ENCODE measurements at places on chromosomes 6 and 20. TPM values are rescaled to one million over a fixed set of nuclear protein-coding genes. Genes with fewer than 3 reads are reported as not detected.

GRCh38 chr20:3869839-3870634, 19.1 kb upstream of the PANK2 start:
- no peak for DNase-seq

DNA sequence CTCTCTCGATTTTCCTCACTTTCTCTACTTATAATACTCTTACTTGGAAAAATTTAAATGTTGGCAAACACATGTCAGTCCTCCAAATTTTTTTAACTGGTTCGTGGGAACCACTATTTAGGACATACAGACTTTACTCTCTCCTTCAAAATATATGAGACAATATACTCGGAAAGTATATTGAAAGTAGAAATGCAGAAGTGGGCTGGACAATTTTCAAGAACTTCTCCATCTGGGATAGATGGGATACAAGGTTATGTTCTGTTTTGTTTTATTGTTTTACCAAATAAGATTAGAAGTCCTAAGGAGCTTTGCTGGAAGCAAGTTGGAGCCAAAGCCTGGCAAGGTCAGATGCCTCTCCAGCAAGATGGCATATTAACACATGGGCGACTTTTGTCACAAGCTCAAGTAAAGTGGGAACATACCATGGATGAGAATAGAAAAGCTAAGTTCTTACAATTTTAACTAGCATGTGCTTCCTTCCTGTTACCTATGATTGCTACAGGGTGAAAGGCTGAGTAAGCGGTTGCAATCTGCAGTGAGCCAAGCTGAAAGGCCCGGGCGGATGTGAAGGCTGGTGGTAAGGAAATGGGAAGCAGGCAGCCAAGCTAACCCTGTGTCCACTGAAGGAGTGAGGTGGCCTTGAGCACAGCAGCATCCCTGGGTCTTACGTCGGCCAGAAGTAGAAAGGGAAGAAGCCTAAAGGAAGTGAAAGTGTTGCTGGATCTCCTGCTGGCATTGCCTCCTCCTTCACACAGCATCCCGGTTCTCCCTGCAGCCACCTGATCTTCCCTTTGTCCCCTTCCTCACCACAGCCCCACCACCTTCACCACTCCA, 7.1 kb downstream of the MAP3K5 start:
- DNase-seq, result no peak

GRCh38 chr6:4804095-4804494, 27.9 kb downstream of the CDYL start:
- DNase-seq, result no peak

DNA sequence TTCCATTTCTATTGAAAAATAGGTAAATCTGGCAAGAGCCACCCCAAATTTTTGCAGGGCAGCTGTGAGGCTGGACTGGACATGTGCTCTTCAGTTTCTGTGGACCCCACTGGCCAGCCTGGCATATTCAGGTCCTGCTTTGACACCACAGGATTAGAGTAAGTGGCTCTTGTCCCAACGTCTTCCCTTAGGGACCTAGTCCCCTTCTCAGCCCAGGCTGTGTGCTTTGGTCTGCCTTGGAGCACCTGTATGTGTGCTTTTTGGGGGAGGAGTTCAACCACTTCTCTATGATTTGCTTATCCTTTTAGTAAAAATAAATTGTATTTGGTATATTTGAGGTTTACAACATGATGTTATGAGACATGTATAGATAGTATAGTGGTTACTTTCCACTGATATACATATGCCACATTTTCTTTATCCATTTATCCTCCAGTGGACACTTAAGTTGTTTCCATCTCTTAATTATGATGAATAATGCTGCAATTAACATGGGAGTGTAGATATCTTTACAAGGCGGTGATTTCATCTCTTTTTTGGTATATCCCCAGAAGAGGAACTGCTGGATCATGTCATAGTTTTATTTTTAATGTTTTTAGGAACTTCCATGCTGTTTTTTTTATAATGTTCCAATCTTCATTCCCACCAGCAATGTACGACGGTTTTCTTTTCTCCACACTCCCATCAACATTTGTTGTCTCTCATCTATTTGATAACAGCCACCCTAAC, 167.8 kb upstream of the UST start:
- no peak for DNase-seq

DNA sequence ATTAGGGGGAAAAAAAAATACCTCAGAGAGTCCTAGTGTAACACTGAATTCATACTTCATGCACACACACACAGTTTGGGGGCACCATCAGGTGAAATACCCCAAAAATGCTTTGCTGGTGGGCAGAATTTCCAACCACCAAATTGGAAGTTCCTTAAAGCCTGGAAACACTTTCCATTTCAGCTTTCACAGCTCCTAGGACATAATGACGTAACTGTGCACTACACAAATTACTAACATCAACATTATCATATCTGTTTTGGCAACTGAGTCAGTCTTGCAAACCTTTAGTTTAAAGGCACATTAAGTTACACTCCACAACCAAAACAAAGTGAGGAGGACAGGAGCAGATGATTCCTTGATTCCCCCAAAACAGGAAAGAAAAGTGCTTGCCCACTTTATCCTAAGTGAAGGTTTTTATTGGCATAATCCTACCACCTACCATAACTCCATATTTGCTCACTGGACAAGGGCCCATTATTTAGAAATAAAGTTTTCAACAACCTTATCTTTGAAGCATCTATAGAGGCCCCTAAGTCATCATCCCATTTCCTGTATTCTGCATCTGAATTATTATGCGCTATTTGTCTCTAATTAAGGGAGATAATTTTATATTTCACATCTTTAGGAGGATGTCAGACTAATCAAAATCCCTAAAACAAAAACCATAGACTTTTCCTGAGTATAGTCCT, 3.4 kb downstream of the MBOAT1 start:
- DNase-seq, result no peak

GRCh38 chr6:132256457-132256856, 144.8 kb downstream of the MOXD1 start:
- DNase-seq, result no peak

DNA sequence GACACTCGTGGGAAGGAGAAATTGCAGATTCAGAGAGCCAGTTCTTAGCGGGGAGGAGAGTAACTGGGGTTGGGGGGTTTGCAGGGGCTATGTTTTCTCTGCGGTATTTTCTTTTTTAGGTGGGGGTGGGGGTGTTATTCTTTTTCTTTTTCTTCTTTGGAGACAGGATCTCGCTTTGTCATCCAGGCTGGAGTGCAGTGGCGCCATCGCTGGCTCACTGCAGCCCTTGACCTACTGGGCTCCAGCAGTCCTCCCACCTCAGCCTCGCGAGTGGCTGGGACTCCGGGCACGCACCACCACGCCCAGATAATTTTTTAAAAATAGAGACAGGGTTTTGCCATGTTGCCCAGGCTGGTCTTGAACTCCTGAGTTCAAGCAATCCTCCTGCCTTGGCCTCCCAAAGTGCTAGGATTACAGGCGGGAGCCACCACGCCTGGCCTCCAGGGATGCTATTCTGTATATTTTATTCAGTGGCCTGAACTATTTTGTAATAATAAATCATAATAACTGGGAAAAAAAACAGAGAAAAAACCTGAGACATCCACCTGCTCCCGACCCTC, 57.3 kb downstream of the UBE2V1 start:
- no peak for DNase-seq

DNA sequence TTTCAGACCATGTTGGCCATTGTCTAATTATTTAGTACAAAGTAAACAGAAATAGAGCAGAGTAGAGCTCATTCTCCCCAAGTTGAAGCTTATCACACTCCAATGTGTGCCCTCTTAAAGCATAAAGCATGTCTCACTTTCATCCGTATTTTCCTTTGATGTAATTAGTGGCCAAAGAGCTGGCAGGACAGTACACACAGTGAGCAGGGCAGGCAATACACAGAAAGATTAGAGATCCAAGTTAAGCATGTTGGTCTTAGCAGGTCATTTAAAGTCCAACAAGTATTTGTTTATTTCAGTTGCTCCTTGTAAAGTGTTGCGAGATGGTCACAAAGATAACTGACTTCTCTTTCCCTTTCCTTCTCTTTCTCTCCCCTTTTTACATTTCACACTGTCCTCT, 47.2 kb downstream of the RFX6 start:
- DNase-seq, result no peak

- DNase-seq, result no peak
These were observed 45.8 kb downstream of the TOP1 start for GRCh38 chr20:41074441-41074840.

DNA sequence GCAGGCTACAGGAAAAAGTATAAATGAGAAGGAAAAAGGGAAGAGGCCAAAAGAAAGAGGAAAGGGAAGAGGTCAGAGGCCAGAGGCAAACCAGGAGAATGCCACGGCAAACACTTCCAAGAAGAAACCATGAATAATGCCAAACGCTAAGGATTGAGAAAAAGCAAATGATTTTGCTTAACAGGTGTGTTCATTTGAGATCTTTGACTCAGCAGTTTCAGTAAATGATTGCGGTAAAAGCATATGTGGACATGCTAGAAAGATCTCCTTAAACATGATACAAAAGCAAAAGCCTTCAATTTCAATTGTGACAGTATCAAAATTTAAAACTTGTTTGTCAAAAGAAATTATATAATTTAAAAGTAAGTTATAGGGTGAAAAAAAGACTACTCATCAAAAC, 70.6 kb downstream of the UBE3D start:
- no peak for DNase-seq

DNA sequence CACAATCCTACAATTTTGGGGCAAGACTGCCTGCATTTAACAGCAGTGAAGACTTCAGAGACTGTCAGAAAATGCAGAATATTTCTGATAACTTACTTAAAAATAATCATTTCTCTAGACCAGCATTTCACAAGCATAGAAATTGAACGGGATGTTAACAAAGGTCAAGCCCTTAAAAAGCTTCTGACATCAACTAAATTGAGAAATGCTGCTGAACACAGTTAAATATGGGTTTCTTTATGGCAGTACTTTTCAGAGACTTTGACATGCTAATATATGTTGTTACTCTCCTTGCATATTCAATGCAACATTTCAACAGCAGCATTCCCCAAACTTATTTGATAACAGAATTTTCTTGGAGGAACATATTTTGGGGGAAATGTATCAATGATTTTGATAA, 84.5 kb downstream of the KIF13A start:
- no peak for DNase-seq

DNA sequence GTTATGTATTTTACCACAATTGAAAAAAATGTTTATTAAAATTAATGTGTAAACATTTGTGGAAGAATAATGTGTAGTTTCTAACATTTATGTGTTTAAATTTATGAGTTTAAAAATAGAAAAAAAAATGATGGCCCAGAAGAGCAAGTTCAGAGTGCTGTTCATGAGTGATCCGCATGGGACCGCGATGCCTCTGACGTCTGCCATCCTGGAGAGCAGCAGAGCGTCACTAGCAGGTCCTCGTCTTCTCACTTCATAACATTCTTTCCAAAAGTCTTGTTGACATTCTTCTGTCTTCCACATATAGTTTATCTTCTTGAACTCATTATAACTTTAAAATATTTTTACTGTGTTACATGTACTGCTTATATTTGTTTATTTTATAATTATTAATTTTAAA, 15.5 kb downstream of the BTNL2 start:
- no peak for DNase-seq

DNA sequence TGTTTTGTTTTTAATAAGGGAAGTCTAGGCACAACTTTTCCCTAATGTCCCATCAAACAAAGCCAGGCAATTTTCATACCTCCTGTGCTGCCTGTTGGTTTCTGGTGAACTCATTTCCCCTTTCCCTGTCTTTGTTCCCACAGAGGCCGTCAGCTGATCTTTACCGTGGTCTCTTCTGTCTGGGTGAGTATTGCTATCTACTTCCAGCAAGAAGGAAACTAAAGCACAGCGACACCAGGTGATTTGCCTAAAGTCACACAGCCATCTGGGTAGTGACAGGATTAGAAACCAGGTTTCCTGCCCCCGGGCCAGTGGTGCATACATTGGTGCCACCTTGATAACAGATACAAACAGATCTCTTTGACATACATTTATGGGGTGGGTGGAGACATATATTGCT, 59.6 kb downstream of the RAB44 start:
- no peak for DNase-seq

The TSBP1 gene
- not detected for total RNA-seq

The FOXQ1 gene
- total RNA-seq, result 2.4 TPM

The EDEM2 gene
- 8.4 TPM for total RNA-seq

The LY6G5B gene
- 7.3 TPM for total RNA-seq
